ENCODE measurements at places on chromosomes 2 and 18. TPM values are rescaled to one million over a fixed set of nuclear protein-coding genes. Genes with fewer than 3 reads are reported as not detected.
A peak's percentile ranks its signal among the peaks of the same experiment; 100 is the strongest.

Gene MAL
- polyA plus RNA-seq, result 1.6 TPM

Gene TUBA4B
- not detected for polyA plus RNA-seq

Gene PROKR1
- not detected for polyA plus RNA-seq

Gene LONRF2
- polyA plus RNA-seq, result not detected

Gene TWIST2
- polyA plus RNA-seq, result 7.9 TPM

Gene PTPN4
- 5.1 TPM for polyA plus RNA-seq

Gene DSC1
- polyA plus RNA-seq, result 0.03 TPM

- no peak overlapping the region for H3K4me3 ChIP-seq
- H3K27me3 ChIP-seq, result no peaks in the 10 kb centered on the region
- no peak overlapping the region for H3K27ac ChIP-seq
These were observed 67.4 kb downstream of the MOGAT1 start for GRCh38 chr2:222738809-222739208.

DNA sequence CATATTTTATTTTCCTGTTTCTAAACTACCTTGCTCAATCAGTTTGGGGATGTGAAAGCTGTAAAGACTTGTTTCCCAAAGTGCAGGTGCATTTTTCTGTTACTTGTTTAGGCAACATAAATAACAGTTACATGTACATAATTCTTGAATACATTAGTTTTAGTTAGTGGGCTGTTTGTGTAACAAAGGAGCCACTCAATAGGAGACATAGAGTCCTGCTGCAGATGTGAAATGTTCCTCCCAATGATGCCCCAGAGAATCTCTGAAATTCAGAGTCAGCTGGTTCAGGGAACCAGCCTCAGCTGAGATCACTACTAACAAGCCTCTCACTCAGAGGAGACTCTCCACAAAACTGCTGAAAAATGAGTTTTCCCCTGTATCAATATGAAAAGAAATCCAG, 91.5 kb upstream of the TWSG1 start:
- no peak for DNase-seq
- peaks cover 13% of the 10 kb centered on the region for H3K36me3 ChIP-seq
- no peaks in the 10 kb centered on the region for H3K4me1 ChIP-seq

GRCh38 chr2:232464544-232464885, 8.6 kb downstream of the ALPI start:
- H3K27ac ChIP-seq, result no peak overlapping the region
- peaks cover 3% of the 10 kb centered on the region for H3K36me3 ChIP-seq
- DNase-seq, result no peak
- no peaks in the 10 kb centered on the region for H3K4me1 ChIP-seq
- H3K27me3 ChIP-seq, result no peaks in the 10 kb centered on the region

DNA sequence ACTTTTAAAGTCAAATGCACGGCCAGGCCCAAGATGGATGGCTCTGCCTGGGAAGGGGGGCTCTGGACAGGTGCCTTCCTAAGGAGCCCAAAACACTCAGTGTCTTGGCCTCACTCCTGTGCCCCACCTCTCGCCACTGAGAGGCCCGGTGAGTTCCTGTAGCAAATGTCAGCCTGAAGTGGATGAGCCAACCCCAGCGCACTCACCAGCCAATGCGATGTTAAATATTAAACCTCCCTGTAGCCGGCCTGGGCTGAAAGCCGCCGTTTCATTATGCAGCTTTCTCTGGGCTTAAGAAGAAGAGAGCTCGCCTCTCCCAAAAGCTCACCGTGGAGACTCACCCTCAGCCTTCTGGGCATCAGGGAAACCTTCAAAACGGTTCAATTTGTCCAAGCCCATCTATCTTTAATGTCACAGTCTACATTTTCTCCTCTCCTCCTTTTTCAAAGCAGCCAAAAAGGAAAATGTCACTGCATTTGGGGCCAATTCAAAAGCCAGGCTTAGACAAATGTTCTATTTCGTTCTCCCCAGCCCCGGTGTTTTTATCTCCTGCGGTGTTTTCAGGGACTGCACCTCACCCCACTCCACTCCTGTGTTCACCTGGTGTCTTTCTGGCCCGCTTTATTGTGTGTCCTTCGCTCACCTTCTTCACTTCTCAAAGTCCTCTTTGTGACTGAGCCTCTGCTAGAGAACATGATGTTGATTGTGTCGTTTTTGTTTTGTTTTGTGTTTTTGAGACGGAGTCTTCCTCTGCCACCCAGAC, 124.0 kb downstream of the NRP2 start:
- no peak overlapping the region for H3K27ac ChIP-seq
- no peaks in the 10 kb centered on the region for H3K27me3 ChIP-seq
- H3K36me3 ChIP-seq, result no peaks in the 10 kb centered on the region
- no peak overlapping the region for H3K4me3 ChIP-seq

DNA sequence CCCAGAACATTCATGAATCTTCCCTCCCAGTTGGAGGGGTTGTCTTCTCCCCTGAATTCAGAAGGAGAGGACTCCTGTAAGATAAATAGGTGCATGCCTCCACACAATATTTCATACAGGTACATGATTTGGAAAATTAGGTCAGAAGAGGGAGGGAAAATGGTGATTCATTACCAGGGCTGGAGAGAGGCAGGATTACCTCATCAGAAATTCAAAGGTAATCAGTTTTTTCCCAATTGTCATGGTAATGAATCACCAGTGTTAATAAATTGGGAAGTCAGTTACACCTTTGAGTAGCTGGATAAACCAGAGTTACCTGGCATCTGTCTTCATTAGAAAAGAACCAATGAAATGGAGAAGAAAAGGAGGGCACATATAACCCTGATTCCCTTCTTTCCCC, 128.5 kb downstream of the EN1 start:
- H3K27ac ChIP-seq, result no peak overlapping the region
- H3K36me3 ChIP-seq, result no peaks in the 10 kb centered on the region
- no peaks in the 10 kb centered on the region for H3K4me1 ChIP-seq
- no peak for DNase-seq
- H3K4me3 ChIP-seq, result no peak overlapping the region
- no peaks in the 10 kb centered on the region for H3K27me3 ChIP-seq

- no peak for DNase-seq
- no peak overlapping the region for H3K27ac ChIP-seq
- no peaks in the 10 kb centered on the region for H3K36me3 ChIP-seq
- H3K4me1 ChIP-seq, result peaks cover 7% of the 10 kb centered on the region
- H3K27me3 ChIP-seq, result no peaks in the 10 kb centered on the region
These were observed 40.0 kb downstream of the GKN2 start for GRCh38 chr2:68912732-68913131.

DNA sequence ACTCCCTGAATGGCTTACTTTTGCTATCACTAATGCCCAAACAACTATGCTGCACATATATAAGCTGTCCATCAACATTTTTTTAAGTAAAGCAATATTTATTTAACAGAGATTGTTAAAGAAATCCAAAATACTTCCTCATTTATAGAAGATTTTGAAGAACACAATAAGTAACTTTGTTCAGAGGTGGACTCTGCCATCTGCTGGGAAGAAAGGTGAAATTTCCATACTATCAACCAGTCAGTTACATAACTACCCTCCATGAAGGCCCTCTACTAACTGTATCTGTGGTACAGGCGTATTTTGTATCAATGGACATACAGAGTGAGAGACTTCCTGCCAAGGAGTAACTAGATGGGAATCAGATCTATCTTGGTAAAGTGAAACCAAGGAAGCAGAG, 106.0 kb downstream of the DTNB start:
- no peaks in the 10 kb centered on the region for H3K36me3 ChIP-seq
- H3K4me1 ChIP-seq, result peaks cover 7% of the 10 kb centered on the region
- peak; percentile 53 for DNase-seq
- H3K4me3 ChIP-seq, result no peak overlapping the region
- H3K27me3 ChIP-seq, result no peaks in the 10 kb centered on the region

DNA sequence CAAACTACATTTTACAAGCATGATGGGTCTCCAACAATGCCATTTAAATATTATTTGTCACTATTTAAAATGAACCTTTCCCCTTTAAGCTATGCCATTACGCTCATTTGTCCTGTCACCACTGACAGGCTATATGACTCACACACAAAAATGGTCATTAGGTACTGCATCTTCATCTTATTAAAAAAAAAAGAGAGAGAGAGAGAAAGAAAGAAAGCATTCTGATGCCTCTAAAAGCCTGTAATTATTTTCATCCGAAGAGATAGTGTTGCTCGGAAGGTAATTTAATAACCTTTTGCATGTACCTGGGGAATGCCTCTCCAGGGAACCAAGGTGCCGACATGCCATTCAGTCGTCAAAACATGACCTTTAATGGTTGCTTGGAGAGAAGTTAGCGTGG, 226.7 kb downstream of the ARHGAP15 start:
- H3K36me3 ChIP-seq, result no peaks in the 10 kb centered on the region
- no peaks in the 10 kb centered on the region for H3K27me3 ChIP-seq
- no peak overlapping the region for H3K27ac ChIP-seq
- H3K4me3 ChIP-seq, result no peak overlapping the region
- no peak for DNase-seq

DNA sequence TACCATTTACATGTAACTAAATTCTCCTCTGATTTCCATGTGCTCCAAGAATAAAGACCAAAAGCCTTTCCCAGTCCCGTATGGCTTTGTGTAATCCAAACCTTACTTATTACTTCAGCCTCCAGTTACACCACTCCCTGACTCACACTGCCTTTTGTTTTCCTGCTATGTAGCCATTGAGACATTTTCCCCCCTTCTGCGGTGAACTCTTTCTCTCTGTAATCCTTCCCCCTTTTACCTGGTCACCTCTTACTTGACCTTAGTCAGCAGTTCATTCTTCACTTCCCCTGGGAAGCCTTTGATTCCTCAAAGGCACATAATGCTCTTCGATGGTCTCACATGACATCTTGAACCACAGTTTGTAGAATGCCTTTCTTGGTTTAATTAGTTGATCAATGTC, 256.0 kb upstream of the FANCL start:
- no peak overlapping the region for H3K4me3 ChIP-seq
- H3K27me3 ChIP-seq, result no peaks in the 10 kb centered on the region
- no peak for DNase-seq
- H3K36me3 ChIP-seq, result no peaks in the 10 kb centered on the region

- DNase-seq, result peak; percentile 23
- no peak overlapping the region for H3K4me3 ChIP-seq
- peaks cover 3% of the 10 kb centered on the region for H3K36me3 ChIP-seq
- no peaks in the 10 kb centered on the region for H3K4me1 ChIP-seq
- no peak overlapping the region for H3K27ac ChIP-seq
These were observed 8.6 kb upstream of the ZNF407 start for GRCh38 chr18:74589021-74589420.

All from small intestine (tissue), 16 donors.